ENCODE measurements at places on chromosomes 5 and 9.

GRCh38 chr5:66884564-66885243 lies 288.5 kb downstream of the MAST4 start:
- no peak for DNase-seq

GRCh38 chr9:114785866-114786650 lies 19.8 kb downstream of the TNFSF15 start:
- DNase-seq = no peak

DNA sequence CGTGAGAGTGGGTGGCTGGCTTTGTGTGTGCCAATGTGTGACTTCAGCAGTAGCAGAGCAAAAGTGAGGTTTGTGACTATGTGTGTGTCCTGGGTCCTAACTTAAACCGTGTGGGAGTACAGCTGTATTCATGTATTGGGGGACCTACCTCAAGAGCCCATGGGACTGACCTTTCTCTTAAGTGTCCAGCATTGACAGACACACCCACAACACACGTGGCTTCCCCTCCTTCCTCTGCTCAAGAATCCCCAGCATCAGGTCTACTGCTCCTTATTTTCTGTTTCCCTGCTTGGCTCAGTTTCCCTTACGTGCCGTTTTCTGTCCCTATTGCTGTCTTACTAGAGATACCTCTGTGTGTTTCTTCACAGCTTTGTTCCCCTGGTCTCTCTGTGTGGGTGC lies 616 bp downstream of the IL11RA start:
- DNase-seq = no peak

DNA sequence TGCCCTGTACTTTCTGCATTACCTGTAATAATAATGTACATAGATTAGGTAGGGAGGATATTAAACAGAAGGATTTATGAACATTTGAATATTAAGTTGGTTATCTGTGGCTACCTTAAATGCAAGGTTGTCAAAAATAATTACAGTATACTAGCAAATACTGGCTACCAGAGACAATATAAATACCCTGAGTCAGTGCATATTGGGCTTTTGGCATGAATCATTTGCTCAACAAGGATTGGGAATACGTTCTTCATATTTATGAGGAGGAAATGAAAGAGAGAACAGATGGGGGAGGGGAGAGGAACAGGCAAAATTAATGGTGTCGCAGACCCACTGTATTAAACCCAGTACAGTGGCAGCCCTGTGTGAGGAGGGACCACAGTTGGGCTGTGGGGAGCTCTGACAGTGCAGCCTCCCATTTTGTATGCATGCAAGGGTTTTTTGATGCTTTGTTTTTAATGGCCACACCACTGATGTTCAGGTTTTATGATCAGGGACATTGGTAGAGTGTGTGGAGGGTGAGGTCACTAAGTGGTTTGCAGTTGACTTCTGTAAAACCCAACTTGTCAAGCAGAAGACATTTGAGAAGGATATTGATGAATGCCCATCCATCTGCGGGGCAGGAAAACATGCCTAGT lies 56.9 kb downstream of the MVB12B start:
- no peak for DNase-seq

DNA sequence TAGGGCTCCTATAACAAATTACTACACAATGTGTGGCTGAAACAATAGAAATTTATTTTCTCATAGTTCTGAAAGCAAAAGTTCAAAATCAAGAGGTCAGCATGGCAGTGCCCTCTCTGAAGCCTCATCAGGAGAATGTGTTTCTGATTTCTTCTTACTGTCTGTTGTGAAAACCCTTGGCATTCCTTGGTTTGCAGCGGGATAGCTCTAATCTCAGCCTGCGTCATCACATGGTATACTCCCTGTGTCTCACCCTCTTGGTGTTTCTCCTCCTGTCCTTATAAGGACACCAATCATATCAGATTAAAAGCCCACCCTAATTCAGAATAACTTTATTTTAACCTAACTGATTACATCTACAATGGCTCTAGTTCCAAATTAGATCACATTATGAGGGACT lies 87.5 kb upstream of the CDH9 start:
- DNase-seq = no peak

DNA sequence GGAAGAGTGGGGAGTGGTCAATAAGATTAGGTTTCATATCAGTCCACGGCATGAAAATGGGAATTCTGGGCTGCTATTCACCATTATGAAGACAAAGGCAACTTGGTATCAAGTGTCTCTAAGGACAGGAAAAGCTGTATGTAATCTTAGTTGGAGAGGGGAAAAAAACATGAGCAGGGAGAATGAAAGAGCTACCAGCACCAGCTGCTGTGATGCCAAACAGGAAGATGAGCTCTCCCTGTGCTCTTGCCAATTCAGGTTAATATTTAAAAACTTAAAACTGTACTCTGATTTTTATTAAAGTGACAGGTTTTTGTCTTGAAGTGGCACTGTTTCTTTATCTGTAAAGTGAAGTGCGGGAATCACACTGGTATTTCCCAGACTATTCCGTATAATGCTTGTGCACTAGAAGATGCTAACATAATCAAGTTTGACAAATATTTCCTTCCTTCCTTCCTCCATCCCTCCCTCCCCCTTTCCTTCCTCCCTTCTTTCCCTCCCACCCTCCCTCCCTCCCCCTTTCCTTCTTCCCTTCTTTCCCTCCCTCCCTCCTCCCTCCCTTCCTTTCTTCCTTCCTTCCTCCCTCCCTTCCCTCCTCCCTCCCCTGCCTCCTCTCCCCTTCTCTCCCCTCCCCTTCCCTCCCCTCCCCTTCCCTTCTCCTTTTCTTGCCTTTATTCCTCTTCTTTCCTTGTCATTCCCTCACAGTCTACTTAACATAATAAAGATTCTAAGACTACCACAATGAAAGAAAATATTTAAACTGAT lies 1383.0 kb upstream of the C9orf72 start:
- DNase-seq = no peak

GRCh38 chr9:131583836-131584555 lies 38.7 kb downstream of the PRRT1B start:
- DNase-seq = no peak

DNA sequence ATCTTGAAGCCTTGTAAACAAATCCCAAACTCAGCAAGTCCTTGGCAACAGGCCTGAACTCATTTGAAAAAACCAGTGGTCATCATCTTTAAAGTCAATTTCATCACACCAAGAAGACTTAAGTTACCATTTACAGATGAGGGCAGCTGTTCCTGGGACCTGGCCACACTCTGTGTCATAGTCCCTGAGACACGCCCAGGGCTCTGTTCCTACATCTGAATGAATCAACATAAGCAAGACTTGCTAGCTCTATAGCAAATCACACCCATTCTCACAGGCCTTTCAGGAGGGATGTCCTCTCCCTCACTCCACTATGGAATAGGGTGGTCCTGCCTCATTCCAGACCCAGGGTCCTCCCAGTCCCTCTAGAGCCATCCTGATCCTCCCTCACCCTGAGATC lies 142.8 kb downstream of the NSG2 start:
- no peak for DNase-seq

- DNase-seq = no peak
Observed at GRCh38 chr9:14400658-14400995, 86.7 kb upstream of the NFIB start.

DNA sequence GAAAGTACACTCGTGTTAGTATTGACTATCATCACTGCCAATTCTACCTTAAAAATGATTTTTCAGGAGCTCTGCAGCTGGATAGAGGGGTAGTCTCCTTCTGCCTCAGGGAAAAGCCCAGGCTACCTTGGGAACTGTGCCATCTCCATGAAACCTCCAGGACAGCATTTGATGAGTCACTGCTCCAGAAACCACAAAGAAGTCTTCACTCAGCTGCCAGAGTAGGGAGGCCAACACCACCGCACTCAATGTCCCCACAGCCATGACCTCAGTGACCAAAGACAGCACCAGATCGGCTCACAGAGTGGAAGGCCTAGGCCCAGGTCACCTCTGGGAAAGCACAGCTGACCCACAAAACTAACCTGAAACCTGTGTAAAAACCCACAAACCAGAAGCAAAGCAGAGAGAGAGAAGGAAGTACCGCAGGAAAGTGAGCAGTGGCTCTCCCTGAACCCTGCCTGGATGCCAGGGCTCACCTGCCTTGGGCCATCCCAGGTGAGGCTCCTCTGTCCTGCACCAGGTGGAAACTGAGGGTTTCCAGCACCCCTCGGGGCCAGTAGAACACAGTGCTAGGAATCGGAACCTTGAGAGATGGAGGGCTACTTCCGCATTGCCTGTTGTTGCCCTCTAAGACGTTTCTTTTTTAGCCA lies 30.0 kb downstream of the S1PR3 start:
- no peak for DNase-seq

Measured in activated CD8-positive, alpha-beta memory T cell treated with anti-CD3 and anti-CD28 coated beads, Interleukin-2, amount 50 U/mL, for 4 hours (primary cell).